ENCODE measurements at places on chromosomes 1 and 21.
A peak's percentile ranks its signal among the peaks of the same experiment; 100 is the strongest.

DNA sequence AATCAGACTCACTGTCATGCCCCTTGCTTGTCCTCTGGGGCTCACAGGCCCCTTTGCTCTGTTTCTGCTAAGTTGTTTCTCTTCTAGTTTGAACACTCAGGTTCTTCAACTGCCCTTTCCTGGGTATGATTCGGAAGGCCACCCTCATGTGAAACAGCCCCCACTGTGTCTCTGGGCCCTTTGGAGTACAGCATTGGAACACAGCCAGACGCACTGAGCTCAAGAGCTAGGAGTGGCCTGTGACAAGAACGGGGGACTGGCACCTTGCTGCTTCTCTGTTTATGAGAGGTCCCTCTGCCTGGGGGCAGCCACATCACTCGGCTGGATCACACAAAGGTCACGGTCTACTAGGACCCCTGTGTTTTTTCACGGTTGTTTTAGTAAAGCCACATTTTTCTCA, 114.4 kb upstream of the ZC3H12A start:
- no peak for DNase-seq

DNA sequence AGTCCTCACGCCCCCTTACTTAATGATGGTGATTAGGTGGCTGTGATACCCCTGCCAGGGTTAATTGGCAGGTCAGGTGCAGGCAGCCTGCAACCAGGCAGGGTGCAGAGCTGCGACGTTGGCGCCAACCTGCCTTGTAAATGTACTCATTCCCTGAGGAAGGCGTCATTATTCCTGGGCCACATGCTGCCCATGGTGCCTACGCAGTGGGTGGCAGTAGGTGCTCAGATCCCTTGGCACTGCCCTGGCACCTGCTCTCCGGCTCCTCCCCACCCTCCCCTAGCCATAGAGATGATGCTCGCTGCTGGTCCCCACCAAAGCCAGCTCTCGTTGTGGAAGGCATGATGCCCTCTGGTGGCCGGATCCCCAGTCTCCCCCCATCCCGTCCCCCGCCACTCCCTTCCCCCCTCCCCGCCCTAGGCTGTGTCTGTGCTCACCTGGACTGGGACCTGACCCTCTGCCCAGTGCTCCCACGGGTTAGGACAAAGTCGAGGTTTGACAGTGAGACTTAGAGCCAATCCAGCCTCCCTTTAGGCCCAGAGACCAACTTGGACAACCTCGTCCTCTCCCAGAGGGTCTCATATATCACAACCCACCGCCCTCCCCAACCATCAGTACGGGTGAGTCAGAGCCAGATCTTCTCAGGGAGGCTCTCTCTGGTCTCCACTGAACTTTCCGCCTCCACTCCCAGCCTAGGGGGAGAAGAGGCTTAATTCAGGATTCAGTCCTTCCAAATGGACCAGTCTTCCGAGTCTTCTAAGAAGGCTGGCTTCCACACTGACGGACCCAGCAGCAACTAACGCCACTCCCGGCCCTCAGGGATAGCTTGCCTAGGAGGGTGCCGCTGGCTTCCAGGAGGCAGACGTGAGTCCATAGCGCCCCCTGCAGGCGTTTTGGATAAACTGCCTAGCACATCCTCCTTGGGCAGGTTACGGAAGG, 5.7 kb downstream of the KRTCAP2 start:
- DNase-seq = peak; percentile 63

GRCh38 chr1:117928881-117929342, 509 bp downstream of the GDAP2 start:
- peak; percentile 61 for DNase-seq

GRCh38 chr1:66563941-66564630, 30.1 kb downstream of the SGIP1 start:
- peak; percentile 98 for DNase-seq

DNA sequence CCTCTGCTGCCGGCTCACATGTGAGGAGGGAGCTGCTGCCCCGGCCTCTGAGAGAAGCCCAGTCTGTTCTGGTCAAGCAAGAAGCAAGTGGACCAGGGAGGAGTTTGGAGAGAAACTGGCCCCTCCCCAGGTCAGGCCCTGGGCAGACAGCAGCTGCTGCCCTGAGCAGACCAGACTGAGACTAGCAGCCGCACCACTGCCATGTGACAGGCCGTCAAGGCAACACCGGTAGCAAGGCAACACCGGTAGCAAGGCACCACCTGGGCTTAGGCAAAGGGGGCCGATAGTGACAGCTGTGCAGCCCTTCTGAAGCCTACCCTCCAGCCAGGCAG, 50.3 kb downstream of the ARHGEF16 start:
- DNase-seq = no peak

All from fibroblast of gingiva (primary cell).